ENCODE measurements at places on chromosomes 2 and 18.
A peak's percentile ranks its signal among the peaks of the same experiment; 100 is the strongest.

GRCh38 chr2:134843968-134844367, 5.6 kb downstream of the ACMSD start:
- DNase-seq: no peak

GRCh38 chr18:44937960-44938719, 257.5 kb downstream of the SETBP1 start:
- no peak for DNase-seq

DNA sequence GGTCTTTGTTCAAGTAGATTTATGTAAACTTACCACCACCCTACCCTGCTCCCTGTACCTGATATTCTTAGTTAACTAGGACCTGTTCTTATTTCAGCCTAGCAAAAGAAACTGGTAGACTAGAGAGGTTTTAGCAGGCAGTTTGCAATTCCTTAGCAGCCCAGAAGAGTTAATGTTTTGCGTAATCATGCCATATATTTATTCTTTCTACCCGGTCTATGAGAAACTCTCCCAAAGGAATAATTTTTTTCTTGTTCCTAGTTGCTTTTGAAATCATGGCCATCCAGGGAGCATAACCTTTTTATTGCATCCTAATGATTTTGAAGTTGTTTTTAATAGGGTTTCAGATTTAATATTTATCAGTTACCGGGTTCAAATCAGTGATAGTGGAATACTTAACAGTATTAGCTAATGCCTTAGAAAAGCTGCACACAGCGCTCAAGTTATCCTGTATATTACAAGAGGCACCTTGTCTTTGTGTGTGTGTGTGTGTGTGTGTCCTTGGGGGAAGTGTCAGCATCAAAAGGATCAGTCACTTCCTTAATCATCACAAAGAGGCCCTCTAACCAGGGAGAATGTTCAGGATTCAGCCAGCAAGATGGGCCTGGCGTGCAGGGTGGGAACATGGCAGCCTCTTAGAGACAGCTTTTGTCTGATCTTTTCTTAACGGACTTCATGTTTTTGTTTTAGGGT, 52.9 kb downstream of the CABLES1 start:
- DNase-seq: no peak

- DNase-seq: no peak
Observed at GRCh38 chr2:225097035-225097434, 54.8 kb upstream of the DOCK10 start.

DNA sequence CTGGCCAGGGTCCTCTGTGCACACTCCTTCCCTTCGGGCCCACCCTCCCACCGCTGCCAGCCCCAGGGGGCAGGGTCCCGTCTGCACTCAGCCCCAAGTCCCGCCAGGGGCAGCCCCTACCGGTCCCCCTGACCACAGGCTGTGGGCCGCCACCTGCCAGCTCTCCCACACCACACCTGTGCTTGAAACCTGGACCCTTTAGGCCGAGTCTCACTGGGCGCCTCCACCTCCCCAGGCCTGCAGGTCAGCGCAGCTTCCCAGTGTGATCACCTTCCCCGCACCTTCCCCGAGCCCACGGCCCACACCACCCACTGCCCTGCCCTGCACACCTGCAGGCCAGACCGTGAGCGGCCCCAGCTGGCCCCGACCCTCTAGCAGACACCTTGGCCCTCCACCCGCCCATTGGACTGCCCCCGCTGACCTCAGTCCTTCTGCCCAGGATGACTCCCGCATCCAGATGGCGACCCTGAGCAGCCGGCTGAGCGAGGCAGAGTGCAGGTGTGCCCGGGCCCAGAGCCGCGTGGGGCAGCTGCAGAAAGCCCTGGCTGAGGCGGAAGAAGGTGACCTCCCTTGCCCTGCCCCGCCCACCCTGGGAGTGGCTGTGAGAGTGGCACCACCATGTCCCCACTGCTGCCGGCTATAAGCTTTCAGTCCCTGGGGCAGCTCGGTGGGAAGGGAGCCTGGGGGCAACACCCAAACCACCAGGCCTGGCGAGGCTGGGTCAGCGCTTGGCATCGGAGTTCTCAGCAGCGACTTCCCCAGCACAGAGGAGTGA, 31.3 kb upstream of the SNED1 start:
- no peak for DNase-seq

DNA sequence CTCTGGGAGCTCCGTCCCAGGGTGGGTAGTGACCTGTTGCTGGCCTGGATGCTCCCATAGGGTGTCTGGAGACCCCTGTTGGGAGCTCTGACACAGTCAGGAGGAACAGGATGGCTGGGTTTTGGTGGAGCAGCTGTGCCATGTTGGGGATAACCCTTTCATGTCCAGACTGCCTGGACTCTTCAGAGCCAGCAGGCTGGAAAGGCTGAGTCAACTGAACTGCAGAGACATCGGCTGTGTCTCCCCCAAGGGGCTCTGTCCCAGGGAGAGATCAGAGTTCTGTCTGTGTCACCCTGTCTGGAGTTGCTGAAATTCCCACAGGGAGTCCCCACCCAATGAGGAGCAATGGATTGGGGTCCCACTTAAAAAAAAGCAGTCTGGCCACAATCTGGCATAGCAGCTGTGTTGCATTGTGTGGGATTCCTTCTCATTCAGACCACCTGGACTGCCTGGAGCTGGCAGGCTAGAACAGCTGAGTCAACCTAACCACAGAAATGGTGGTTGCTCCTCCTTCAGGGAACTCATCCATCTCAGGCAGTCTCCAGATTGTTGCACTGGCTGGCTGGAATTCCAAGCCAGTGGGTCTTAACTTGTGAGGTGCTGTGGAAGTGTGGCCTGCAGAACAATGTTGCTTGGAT, 37.2 kb downstream of the AGPS start:
- no peak for DNase-seq

DNA sequence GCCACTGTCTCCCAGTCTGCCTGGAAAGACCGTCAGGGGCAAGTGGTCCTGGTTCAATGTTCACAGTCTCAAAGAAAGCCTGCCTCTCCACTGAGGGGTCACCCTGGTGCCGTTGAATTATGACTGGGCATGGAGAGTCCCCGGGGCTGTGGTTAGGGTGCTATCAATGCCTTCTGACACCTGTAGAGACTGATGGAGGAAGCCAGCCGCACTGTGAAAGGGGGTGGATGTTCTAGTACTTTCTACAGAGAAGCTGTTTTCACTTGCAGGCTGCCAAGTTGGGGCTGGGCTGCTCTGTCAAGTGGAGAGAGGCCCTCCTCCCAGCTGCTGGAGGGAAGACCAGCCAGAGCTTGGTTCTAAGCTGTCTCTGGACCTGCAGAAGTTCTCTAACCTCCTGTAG, 80.5 kb downstream of the BCL2L11 start:
- no peak for DNase-seq

DNA sequence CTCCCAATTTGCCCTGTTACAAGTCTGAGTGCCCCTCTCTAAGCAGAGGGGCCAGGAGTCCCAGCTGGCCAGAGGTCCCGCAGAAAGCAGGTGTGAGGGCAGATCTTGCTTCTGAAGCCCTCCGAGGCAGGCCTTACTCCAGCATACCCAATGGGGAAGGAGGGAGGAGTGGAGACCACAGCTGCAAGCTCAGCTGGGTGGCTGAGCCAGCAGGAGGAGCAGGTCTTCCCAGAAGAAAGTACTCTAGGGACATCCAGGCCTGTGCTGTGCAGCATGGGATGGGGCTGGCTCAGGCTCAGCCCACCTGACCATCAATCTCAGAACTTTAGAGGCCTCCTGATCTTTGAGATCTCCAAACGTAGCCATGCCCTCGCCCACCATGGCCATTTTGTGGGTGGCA, 31.3 kb downstream of the PLB1 start:
- no peak for DNase-seq

- no peak for DNase-seq
Observed at GRCh38 chr2:106833256-106833655, 52.7 kb downstream of the ST6GAL2 start.

DNA sequence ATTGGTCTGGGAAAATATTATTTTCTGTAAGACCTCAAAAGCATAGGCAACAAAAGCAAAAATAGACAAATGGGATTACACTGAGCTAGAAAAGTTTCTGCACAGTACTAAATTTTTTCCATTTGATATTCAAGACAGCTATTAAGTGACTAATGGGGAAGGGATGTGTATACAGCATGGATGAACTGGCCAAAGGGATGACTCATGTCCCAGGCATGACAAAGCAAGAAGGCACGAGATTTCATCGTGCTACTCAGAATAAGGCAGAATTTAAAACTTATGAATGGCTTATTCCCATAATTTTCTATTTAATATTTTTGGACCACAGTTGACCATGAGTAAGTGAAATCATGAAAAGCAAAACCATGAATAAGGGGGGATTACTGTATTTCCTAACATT, 1250.1 kb upstream of the GYPC start:
- DNase-seq: no peak

DNA sequence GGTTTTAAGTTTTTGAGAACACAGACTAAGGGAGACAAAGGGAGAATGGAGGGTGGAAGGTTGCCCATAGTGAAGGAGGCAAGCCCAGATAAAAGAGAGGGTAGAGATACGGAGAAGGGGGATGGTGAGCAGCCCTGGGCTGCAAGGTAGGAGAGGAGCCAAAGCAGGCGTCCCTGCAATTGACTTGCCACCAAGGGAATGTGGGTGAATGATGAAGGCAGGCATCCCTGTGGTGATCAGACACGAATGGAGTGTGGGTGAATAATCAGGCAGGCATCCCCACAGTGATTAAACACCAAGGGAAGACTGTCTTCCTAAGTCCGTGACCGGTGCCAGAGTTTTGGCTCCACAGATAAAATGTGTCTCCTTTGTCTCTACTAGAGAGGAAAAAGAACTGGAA, 16.5 kb upstream of the ALPK2 start:
- DNase-seq: no peak

DNA sequence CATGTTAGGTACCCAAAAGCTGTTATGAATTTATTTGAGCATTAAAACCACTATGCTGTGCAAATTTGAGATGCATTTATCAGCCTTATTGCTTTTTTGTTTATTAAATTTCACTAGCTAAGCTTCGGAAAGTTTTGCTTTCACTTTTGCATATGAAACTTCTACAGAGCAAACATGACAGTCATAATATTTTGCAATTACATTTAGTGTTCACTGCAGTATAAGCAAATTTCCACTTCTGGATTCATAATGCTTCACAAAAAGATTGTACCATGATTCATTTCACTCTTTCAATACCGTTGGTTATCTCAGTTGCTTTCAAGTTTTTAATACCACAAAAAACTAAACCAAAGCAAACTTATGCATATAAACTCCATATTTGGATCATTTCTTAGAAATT, 228.7 kb upstream of the SLC8A1 start:
- no peak for DNase-seq

DNA sequence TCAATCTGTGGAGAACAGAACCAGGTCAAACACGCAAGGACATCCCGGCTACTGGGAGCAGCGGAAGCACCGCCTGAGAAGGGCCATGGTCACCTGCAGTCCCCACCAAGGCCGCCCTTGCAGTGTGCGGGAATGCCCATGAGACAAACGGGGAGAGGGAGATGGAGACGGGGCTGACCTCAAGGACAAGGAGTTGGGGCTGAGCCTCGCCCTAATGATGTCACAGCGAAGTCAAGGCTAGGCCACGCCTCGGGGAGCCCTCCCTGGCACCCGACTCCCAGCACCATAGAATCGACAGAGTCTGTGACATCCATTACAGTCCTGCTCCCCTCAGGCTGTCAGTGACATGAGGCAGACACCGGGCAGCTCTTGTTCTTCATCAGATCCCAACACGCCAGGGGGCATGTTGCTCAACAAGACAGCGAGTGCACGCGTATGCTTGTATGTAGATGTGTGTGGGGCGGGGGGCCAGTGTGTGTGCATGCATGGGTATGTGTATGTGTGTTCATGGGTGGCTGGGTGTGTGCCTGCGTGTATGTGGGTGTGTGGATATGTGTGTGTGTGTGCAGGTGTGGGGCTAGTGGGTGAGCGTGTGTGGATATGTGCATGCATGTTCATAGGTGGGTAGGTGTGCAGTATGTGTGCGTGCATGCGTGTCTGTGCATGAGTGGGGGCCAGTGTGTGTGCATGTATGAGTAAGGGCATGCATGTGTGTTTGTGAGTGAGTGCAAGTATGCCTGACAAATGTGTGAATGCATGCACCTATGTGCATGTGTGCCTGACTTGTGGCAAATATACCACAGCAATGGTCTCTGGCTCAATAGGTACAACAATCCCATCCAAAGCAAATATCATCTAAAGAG, 57.0 kb downstream of the ANKMY1 start:
- no peak for DNase-seq

- DNase-seq: peak; percentile 81
Observed at GRCh38 chr18:44725300-44726058, 44.8 kb downstream of the SETBP1 start.

GRCh38 chr2:21404827-21405625, 281.3 kb downstream of the TDRD15 start:
- DNase-seq: no peak

- DNase-seq: peak; percentile 12
Observed at GRCh38 chr2:60104514-60105505, 448.6 kb downstream of the BCL11A start.

- DNase-seq: no peak
Observed at GRCh38 chr2:112024896-112025491, 30.1 kb upstream of the TMEM87B start.

- no peak for DNase-seq
Observed at GRCh38 chr18:43805646-43806194, 528.4 kb upstream of the SYT4 start.

DNA sequence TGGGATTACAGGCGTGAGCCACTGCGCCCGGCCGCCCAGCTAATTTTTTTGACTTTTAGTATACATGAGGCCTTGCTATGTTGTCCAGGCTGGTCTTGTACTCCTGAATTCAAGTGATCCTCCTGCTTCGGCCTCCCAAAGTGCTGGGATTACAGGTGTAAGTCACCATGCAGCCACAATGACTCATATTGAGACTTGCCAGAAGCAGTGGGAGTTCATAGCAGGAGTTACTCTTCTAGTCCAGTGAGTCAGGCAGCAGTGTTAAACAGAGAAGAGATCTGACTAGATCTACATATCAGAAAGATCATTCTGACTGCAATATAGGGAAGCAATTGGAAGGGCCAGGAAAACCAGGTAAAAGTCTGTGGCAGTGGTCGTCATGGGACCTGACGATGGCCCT, 1.5 kb upstream of the FLACC1 start:
- peak; percentile 73 for DNase-seq

- no peak for DNase-seq
Observed at GRCh38 chr2:120258196-120258595, 5.5 kb downstream of the RALB start.

GRCh38 chr2:215359576-215359922, 47.7 kb downstream of the ATIC start:
- no peak for DNase-seq

DNA sequence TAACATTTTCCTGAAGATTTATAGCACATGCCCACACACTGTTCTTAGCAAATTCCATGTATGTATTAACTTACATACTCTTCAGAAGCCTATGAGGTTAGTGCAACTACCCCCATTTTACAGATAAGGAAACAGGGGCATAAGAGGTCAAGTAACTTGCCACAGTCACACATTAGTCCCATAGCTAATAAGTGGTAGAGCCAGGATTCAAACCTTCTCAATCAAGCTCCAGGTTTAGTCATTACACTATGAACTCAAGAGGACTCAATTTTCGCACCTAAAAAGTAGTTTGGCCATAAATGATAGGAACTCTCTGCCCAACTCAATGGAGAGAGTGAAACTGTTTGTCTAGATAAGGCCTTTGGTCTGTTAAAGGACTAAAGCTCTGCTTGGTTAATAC, 9.7 kb upstream of the RIF1 start:
- DNase-seq: no peak

Measured in activated CD4-positive, alpha-beta T cell treated with anti-CD3 and anti-CD28 coated beads for 36 hours (primary cell).